ENCODE measurements at places on chromosomes 7 and 10. TPM values are rescaled to one million over a fixed set of nuclear protein-coding genes. Genes with fewer than 3 reads are reported as not detected.
A peak's percentile ranks its signal among the peaks of the same experiment; 100 is the strongest.

DNA sequence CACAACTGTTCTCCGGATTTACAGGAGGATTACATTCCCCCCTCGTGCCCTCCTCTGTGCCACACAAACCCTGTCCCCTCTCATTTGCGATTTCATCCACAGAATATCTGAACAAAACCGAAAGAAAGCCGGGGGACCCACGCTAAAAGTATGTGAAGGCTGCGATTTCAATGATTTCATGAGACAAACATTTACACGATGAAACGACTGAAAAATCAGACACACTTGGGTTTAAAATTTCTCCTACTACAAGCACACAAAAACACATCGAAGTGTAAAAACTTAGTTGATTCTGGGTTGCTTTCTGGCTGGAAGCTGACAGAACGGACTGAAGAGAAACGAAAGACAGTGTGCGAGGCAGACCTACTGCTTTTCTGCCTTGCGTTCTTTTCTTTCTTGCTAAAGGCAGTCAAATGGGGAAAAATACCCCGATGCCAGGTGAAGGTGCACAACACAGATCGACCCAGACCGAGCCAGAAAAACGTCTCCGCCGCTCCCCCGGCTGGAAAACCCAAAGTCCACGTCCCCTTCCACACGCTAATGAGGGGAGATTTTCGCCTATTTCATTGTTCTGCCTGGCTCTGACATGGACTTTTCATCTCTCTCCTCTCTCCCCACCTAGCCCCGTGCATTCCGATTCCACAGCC lies 1.2 kb downstream of the HIPK2 start:
- DNase-seq, result peak; percentile 55
- no peaks in the 10 kb centered on the region for H3K36me3 ChIP-seq
- peaks cover 12% of the 10 kb centered on the region for H3K4me1 ChIP-seq

GRCh38 chr7:36215457-36215765 lies 62.4 kb downstream of the EEPD1 start:
- H3K4me3 ChIP-seq, result no peak overlapping the region
- H3K27ac ChIP-seq, result peak overlapping the region; percentile 55
- no peaks in the 10 kb centered on the region for H3K27me3 ChIP-seq

Gene PDE6C
- total RNA-seq, result not detected

Gene LYZL2
- not detected for total RNA-seq

Measured in Karpas-422 (cell line).